Left hindlimb (tissue), 1 donor: ENCODE measurements at places on chromosomes 11 and 22.

DNA sequence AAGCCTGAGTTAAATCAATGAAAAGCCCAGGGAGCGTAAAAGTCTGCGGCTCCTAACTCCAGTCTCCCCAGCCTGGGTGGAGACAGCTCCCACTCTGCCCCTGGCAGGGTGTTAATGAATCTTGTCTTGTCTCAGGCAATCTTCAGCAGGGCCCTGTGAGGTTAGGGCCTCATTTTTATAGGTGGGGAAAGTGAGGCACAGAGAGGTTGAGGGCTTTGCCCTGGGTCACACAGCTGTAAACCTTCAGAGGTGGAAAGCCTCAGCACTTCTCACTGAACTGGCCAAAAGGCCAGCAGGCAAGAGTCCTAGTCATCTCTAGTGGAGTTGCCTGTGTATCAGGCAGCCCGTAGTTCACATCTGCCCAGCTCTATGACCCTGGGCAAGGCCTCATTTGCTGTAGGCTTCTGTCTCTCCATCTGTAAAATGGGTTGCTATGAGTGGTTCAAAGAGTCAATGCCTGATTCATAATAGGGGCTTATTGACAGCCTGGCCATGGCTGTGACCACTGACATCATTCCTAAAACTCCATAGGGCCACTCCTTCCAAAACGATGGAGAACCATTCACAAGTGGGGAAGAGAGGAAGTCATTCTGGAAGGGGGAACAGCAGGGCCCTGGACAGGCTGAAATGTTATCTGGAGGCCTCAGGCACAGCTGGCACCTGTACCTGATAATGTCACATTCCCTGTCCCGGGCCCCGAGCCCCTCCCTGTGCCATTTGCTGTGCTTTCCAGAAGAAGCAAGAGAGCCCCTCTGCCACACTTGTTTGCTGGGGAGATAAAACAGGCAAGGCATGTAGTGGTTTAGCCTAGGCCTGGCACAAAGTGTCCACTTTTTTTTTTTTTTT is 6.0 kb downstream of the CBX7 start:
- DNase-seq: no peak

- peak; percentile 64 for DNase-seq
Measured at GRCh38 chr11:3855808-3856491, 486 bp downstream of the STIM1 start.

- DNase-seq: no peak
Measured at GRCh38 chr11:120869097-120869496, 154.8 kb upstream of the TBCEL start.

DNA sequence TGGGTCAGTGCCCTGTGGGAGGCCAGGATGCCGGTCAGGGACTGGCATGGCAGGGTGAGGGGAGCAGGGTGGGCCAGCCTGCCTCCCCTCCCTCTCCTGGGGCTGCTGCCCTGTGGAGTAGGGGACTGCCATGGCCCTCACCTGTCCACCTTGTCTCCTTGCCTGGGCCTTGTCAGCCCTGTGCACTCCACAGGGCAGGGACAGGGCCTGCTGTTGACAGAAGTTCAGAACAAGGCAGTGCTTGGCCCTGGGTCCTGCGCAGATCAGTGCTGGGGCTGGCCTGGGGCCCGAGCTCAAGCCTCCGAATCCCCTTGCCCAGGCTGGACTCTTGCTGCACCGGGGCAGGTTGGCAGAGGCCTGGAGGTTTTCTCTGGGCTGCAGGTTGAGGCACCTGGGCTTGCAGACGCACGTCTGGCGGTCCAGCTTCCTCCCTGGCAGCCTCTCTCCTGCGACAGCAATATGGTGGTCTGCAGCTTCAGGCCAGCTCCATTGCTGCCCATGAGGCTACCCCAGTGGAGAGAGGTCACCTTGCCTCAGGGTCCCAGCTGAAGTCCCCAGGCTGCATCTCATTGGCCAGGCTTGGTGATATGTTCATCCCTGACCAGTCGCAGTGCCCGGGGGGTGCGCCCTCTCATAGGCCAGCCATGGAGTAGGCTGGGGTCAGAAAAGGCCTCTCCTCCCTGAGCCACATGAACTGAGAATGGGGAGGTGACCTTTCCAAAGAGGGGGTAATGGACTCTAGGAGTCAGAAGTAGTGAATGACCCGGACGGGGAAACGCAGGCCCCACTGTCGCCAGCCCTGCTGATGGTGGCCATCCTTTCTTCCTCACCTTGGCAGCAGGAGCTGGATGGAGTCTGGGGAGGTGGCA is 21.5 kb upstream of the CHKA start:
- DNase-seq: no peak

- no peak for DNase-seq
Measured at GRCh38 chr11:15006139-15006759, 34.1 kb upstream of the CALCA start.

DNA sequence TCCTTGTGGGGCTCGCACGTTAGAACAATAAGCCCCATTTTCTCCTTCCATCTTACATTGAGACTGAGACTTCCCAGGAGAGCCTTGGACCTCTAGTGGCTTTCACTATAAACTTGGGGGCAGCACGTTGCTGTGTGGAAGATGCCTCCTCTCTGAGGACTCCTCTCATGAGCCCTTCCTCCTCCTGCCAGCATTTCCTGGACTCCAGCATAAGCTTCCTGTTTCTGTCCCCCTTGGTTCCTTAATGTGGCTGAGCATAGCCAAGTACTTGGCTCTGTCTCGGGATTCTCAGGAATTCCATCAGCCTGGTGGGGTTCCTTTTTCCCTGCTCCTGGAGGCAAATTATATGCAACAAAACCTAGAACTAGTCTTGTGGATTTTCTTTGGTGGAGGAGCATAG is 38.8 kb upstream of the UBASH3B start:
- no peak for DNase-seq

- no peak for DNase-seq
Measured at GRCh38 chr22:24965822-24966626, 13.5 kb downstream of the KIAA1671 start.

DNA sequence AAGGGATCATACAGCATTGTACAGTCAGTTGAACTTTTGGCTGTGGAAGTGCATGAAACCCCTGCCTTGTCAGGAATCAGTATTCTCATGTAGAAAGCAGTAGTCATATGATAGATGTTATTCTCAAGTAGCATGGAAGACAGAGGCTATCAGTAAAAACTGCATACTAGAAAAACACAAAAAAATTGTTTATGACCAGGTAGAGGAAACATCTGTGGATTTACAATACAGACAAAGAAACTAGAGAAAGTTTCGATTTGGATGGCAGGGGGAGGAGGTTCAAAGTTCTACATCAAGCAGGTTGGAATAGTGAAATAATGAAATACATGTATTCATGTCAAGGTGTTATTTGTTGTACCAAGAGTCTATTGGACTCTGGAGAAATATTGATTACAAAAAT is 212.3 kb upstream of the DDI1 start:
- no peak for DNase-seq

DNA sequence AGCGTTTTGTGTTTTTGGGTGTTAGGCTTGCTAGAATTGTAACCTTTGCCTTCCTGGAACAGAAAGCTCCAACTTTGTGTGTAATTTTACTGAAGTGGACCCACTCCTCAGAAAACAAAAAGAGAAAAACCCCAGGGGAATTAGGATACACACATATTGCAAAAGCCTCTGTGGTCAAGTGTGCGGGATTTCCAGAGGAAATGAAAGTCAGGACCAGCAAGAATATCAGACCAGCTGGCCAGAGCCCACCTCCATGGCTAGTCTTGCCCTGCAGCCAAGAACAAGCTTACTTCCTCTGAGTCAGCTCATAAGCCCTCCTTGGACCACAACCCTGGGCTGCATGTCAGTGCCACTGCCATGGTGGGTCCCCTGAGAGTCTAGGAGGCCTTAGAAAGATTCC is 37.0 kb upstream of the FTH1 start:
- DNase-seq: peak; percentile 35

DNA sequence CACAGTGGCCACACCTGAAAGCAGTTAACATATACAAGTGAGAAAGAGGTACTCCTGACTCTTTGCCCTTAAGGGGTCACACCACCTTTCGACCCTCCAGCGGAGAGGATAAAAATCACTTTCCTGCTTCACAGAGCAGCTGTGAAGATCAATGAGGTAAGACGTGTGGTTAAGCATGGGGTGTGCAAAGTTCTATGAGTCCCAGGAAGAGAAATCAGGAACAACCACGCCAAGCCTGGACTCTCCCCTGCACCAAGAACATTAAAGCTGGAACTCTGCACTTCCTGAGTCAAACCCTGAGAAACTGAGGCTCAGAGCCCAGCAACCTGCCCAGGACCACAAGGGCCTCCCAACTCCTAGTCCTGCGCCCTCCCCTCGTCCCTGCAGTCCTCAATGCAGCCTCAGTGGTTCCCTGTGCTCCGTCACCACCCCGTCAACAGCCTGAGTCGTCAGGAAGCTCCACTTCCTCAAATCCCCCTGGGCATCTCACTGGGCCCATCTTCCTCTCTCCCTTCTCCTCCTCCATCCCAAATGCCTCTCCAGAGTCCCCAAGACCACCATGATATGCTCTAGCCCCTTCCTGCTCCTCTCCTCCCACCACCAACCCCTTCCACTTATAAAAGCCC is 17.7 kb downstream of the TNKS1BP1 start:
- no peak for DNase-seq

- no peak for DNase-seq
Measured at GRCh38 chr22:36907253-36908195, 5.9 kb upstream of the CSF2RB start.

- no peak for DNase-seq
Measured at GRCh38 chr11:32358729-32359128, 76.6 kb downstream of the WT1 start.

DNA sequence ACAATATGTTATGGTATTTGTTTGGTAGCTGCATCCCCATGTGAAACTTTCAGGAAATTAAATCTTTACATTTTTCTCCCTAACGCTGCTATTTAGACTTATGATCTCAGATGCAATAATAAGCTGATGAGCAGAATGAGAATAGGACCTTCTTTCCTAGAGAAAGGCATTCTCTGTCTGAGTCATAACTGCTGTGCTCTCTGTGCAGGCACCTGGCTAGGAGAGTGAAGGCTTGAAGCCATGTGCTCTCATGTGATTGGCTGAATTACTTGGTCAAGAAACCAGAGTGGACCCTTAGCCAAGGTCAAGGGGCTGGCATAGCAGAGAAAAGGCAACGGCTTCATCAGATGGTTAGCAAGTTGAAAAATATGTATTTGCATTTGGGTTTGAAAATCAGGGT is 185.0 kb downstream of the ADAMTS15 start:
- DNase-seq: no peak

DNA sequence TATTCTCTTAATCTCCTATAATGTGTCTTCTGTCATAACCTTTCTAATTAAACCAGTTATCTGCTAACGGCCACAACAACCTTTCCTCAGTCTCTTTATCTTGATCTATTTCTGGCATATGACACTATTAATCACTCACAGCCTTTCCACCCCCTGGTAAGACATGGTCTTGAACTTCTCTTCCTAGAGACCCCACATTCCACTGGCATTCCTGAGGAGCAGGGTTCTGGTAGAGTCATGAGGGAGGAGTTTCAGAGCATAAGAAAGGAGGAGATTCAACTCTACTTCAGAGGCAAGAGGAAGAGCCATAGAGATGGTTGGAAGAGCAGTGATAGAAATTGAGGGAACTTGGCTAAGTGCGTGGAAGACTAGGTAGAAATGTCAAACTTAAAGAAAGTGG is 325.6 kb downstream of the BLID start:
- no peak for DNase-seq

DNA sequence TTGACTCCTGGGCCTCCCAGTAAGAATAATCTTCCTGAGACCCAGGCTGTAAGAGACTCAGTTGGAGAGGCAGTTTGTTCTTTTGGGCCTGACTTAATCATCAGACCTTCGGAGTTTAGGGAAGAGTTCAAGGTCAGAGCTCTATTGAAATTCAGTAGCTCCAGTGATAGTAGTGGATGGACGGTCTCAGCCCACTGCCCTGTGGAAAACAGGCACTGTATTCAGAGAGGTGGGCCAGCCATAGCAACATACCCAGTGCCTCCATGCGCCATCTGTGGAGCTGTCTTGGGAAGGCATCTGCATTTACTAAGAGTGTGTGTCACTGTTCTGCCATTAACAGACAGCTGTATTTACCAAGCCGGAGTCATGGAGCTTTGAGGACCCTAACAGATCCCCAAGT is 2.9 kb downstream of the SMARCB1 start:
- DNase-seq: no peak

GRCh38 chr11:62553080-62553838 is 6.7 kb upstream of the AHNAK start:
- DNase-seq: peak; percentile 88

DNA sequence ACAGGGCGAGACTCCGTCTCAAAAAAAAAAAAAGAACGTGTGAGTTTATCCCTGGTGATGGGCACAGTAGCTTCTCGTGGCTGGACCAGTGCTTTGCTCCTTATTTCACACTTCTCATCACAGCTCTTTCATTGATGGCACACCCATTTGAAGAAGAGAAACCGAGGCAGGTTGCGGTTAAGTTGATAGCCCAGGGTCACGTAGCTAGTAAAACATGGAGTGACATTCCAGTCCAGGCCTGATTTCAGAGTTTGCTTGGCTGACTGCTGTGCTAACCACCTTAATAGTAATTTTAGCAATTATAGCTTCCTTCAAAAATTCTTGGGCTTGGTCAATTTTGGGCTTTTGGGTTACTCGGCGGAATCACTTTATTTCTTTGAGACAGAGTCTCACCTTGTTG is 25.8 kb downstream of the AP2A2 start:
- no peak for DNase-seq

GRCh38 chr11:36195496-36196354 is 93.5 kb downstream of the COMMD9 start:
- DNase-seq: peak; percentile 46

DNA sequence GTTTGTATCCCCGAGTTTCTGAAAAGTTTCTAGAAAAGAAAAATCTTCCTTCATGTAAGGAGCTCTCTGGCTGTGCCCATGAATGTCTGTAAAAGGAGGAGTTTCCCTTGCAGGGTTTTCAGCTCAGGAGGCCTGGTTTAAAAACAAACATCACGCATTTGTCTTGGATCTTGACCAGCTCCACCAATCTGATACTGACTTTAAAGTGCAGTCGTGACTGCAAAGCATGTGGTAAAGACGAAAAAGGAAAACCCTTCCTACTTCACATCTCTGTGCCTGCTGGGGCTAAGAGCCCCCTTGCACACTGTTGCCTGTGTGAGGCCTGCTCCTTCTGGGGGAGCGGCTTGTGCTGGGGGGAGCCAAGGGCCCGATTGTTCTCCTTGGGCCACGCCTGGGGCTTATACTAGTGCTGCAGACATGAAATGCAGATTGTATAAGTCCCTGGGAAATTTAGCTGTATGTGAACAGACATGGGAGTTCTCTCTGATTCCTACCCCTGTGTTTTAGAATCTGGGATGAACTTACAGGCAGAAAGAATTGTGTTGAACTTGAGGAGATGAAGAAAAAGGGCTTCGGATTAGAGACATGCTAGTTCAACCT is 62.1 kb downstream of the ADAMTS15 start:
- no peak for DNase-seq

DNA sequence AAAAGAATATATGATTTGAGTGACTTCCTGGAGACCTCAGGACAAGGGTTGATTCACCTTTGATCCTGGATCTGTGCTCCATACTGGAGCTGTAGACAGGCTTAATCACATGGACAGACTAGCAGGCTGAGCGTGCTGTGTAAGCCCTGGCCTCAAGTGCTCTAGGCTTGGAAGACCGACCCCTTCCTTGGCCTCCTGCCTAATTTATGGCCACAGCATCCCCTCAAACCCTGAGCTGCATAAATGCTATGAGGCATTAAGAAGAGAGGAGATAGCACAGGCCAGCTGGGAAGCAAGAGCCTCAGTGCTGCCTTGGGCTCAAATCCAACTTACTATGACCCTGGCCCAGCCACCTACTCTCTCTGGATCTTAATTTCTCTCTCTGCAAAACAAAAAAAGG is 385.1 kb downstream of the BUD13 start:
- DNase-seq: no peak

GRCh38 chr11:85974122-85974521 is 94.8 kb downstream of the PICALM start:
- no peak for DNase-seq

- DNase-seq: no peak
Measured at GRCh38 chr11:28505232-28505631, 397.0 kb downstream of the METTL15 start.
